ENCODE measurements at places on chromosomes 5 and 9.

DNA sequence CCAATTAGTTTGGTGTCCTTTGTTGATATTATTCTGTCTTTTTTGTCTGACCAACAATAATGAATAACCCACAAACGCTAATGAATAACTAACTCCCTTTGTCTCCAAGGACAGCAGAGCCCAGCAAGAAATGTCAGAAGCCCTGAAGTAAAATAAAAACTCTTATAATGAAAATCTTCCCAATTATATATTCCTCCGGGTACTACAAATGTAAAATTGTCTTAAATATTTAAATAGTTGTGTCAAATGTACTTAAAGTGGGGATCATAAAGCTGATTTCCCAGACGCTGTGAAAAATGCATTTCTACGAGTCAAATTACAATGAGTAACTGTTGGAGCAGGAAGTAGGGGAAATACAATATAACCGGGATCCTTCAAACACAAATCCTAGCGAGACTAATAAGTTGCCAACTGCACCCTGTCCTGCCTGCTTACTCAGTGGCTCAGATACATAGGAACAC, 22.3 kb downstream of the GLIS3 start:
- DNase-seq, result no peak

DNA sequence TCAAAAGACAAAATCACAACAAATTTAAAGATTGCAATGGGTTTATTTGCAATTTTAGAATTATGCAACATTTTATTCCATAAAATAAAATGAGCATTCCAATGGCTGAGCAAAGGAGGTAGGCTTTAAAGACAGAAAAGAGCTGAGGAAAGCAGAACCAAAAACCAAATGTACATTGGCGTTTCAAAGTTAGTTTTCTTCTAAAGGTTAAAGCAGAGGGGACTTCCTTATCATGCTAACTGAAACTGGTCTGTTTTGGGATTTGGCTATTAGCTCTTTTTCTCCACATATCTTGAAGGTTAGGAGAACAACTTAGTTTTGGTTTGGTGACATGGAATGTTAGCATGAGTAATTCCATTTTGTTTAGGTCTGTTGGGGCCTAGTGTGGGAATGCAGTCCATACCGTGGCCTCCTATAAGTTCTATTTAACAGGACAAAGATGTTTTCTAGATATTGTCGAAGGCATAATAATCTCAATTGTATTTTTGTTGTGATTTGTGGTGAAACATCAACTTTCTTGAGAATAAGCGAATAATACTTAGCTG, 20.3 kb downstream of the DCP2 start:
- DNase-seq, result no peak

DNA sequence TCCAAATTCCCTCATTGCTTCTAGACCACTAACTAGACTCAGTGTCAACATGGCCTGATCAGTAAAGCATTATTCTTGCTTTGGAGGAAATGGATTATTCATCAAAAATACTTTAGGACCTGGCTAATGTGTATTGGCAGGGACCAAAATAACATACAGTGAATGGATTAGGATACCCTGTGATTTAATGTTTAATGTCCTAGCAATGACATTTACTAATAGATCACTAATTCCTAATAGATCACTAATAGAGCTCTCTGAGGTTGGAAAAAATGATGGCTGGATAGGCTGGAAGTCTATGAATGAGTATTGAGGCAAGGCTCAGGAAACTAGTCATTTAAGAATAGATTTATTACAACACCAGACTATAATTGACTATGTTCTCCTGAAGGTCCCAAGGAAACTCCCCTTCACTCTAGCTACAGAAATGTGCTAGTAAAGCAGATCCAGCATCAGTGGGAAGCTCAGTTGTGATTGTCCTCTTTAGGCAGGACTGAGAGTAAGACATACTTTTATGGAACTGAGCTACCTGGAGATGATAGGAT, 46.1 kb upstream of the CHSY3 start:
- DNase-seq, result no peak

- no peak for DNase-seq
These were observed 165.9 kb downstream of the SH3GL2 start for GRCh38 chr9:17744786-17745185.

- no peak for DNase-seq
These were observed 5.1 kb upstream of the SSBP2 start for GRCh38 chr5:81756016-81756415.

DNA sequence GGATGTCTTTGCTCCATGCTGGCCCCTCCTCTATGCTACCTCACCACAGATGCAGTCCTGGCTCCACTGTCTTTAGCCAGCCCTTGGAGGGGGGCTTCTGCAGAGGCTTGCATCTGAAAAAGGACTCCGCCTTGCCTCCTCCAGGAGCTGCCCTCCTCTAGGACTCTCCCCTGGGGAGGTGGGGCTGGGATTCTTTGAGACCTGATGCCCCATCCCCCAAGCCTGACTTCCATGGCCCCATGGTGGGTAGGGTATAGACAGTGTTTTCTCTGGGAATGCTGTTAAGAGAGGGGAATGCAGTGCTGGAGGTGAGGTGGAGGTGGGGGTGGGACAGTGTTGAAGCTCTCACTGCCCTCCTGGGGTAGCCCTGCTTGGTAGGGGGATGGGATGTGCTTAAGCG, 14.3 kb downstream of the JADE2 start:
- no peak for DNase-seq

GRCh38 chr9:93087971-93088655, 7.9 kb upstream of the CARD19 start:
- no peak for DNase-seq

- no peak for DNase-seq
These were observed 310.8 kb upstream of the DMRT1 start for GRCh38 chr9:530681-531080.

DNA sequence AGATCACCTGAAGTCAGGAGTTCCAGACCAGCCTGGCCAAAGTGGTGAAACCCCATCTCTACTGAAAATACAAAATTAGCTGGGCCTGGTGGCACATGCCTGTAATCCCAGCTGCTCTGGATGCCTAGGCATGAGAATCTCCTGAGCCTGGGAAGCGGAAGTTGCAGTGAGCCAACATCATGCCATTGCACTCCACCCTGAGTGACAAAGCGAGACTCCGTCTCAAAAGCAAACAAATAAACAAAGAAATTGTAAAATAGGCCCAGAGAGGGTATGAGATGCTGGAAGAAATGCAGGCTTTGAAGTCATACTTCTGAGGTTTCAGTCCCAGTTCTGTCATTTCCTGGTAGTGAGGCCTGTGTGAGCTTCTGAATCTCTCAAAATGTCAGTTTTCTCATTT, 5.3 kb upstream of the ARHGEF37 start:
- no peak for DNase-seq

DNA sequence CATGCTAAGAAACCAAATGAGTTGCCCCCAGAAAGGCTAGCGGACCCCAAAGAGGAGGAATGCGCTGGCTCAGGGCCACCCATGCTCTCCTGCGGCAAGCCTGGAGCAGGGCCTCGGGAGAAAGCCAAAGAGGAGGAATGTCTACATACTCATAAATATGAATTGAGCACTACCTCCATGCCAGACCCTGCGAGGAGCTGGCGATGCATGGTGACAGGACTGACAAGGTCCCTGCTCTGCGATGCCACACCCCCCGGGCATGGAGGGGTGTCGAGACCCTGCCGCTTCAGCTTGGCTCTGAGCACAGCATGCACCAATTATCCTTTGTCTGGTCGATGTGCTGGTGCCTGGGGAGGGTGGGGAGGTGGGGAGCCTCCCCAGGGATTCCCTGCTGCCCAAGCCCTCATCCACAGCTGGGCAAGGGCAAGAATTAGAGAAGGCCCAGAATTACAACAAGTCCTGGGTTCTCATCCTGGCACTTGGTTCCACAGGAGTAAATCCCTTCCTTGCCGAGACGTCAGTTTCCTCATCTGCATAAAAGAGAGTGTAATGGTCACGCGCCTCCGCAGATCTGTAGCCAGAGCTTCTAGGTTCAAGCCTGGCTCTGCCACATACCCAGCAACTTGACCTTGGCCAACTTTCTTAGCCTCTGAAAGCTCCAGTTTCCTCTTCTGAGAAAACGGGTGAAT, 74.4 kb downstream of the FAM114A2 start:
- DNase-seq, result no peak

GRCh38 chr5:71481441-71481840, 26.0 kb downstream of the BDP1 start:
- DNase-seq, result no peak

- no peak for DNase-seq
These were observed 43.8 kb upstream of the SPTLC1 start for GRCh38 chr9:92159058-92159457.

GRCh38 chr5:79200573-79201183, 35.3 kb upstream of the JMY start:
- no peak for DNase-seq

DNA sequence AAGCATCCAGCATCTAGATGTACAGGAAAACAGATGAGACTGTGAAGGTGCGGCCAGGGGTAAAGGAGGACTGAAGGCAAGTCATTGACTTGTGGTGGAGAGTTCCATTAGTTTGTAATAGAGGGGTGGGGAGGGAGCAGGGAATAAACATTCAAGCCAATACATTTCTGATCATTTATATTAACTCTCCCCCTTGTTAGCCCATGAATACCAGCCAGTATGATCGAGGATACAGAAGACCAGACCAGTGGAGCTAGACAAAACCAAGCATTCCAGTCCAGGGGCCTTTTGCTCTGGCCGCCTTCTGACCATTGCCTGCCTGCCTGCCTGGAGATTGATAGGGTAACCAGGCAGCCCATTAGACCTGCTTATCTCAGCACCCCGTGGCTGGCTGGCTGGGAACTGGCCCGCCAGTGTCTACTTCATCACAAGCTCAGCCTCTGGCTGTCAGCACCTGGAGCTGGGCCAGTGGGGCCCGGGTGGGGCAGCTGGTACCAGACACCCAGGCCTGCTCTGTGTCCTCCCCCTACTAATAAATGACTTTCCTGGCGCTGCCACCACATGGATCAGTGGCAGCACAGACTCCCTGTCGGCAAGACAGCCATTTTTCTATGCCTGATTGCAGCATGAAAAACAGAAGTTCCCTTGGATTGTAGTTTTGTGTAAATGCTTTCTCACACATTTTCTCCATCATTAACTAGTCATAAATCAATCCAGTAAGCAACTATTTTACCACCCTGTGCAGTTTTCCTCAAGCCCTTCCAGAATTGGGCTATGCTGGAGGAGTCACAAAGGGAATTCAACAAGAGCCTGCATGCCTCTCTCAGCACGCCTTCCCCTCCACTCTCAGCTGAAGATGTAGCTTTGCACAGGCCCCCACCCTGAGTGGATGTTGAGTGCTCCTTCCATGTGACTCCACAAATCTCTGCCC, 181.3 kb downstream of the SNCAIP start:
- no peak for DNase-seq

DNA sequence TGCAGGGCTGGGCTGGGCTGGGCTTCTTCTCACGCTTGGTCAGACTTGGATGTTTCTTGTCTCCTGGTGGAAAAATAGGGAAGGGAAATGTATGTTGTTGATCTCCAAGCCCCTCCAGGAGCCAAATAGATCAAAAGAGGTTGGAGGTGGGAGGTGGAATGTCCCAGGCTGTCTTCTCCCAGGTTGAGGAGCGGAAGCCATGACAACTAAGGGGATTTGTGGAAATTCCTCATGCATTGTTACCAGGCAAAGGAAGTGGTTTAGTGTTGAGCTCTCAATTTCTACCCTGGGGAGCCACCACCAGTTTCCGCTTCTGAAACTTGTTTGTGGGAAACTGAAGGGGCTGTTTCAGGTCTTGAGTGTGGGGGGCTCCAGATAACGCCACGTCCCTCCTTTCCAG, 79.0 kb downstream of the SPRY4 start:
- DNase-seq, result no peak

DNA sequence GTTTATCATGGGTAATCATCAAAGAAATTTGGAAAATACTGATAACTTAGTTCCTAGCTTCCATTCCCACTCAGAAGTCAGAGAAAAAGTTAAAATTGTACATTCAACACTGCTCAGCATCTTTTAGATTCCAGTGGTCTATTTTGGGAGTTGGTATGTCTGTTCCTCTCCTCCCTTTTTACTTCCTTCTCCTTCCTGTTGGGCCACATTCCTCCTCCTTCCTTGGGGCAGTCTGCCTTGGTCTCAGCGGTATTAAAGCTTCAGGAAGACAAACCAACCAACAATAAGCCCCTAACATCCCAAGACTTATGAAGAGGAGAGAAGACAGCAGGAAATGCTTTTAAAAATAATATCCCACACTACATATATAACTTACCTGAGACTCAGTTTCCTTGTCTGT, 49.9 kb upstream of the SSBP2 start:
- no peak for DNase-seq

DNA sequence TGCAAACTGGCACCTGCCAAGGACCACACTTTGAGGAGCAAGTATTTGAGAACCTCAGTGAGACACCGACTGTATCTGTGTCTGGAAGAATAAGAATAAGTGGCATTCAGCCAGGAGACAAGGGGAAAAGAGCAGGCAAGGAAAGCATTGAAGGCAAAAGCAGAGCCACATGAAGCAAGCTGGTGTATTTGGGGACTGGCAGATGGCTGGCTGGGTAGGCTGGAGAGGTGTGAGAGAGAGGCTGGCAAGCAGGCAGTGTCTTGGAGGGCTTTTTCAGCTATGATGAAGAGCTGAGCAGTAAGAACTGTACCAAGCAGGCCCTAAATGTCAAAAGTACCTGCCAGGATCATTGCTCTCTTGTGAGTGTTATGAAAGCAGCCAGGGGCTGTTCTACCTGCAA, 14.1 kb upstream of the C5orf58 start:
- no peak for DNase-seq

GRCh38 chr5:60497706-60498500, 202.1 kb downstream of the DEPDC1B start:
- DNase-seq, result no peak

DNA sequence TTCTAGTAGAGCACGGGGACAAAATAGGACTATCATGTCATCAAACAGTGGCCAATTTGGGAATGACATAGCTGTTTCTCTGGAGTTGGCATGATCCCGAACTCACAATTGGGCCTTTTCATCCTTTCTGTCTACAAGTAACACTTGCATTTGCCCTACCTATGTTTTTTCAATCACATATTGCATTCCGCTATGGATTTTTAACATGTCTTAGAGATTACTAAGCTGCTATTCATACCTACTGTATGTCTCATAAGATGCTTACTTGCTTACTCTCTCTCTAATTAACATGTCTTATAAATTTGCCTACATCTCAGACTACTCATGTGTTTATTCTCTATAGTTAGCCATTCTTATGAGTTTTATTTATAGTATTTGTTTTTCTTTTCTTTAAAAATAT, 341.2 kb upstream of the CTNND2 start:
- DNase-seq, result no peak

- DNase-seq, result no peak
These were observed 745 bp downstream of the GADD45G start for GRCh38 chr9:89605465-89606048.

GRCh38 chr5:71576241-71576640, 10.9 kb upstream of the MCCC2 start:
- DNase-seq, result no peak

DNA sequence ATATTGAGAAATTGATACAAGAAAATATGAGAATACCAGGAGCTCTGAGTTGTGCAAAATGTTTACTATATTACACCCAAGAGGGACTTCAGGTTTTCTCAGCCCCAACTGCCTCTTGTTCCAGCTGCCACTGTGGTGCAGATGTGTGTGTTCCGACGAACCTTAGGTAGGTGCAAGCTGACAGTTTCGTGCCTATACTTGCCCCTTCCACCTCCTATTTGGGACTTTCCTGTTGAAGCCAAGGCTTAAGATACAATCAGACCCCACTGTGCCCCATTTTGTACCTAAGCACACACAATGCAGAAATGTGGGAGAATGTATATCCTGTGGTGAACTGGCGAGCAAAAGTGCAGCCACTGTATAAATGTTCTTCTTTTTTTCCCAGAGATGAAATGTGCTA, 80.2 kb downstream of the LURAP1L start:
- no peak for DNase-seq

All from GDM1 (cell line).